GM23248 (cell line): ENCODE measurements at places on chromosomes 5 and 9. TPM values are rescaled to one million over a fixed set of nuclear protein-coding genes. Genes with fewer than 3 reads are reported as not detected.

DNA sequence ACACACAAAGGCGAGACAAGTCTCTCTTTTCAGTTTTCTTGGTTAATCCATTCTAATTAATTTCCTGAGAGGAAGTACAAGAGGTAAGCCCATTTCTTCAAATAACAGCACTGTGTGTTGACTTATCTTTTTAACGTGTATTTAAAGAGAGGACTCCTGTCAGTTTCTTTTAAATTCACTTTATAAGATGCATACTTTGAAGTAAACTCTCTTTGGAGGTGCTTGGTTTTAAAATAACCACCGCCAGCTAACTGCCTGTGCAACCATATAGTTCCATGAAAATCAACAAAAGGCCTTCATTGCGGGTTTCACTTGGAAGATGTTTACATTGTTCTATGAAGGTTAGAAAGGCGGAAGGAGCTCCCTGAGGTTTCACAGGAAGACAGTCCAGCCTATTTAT, 13.1 kb upstream of the SERINC5 start:
- DNase-seq = no peak

GRCh38 chr5:6260846-6261245, 117.5 kb downstream of the MED10 start:
- no peak for DNase-seq

DNA sequence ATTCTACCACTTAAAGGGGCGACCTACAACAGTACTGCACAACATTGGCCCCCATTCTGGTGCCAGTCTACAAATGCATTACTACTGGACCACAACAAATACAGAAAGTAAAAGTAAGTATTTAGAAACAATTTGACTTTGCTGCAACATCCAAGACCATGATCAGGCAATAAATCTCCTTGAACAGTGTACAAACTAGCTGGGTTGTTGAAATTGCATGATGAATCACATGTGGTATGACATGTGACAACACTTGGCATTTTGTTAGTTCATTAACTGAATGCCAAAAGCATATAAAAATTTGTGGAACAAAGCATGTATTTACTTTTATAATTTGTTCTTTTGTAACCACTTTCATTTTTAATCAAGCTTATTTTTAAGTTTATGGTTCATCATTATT, 270.5 kb downstream of the NFIB start:
- DNase-seq = no peak

GRCh38 chr5:13246053-13246452, 698.4 kb downstream of the DNAH5 start:
- DNase-seq = no peak

DNA sequence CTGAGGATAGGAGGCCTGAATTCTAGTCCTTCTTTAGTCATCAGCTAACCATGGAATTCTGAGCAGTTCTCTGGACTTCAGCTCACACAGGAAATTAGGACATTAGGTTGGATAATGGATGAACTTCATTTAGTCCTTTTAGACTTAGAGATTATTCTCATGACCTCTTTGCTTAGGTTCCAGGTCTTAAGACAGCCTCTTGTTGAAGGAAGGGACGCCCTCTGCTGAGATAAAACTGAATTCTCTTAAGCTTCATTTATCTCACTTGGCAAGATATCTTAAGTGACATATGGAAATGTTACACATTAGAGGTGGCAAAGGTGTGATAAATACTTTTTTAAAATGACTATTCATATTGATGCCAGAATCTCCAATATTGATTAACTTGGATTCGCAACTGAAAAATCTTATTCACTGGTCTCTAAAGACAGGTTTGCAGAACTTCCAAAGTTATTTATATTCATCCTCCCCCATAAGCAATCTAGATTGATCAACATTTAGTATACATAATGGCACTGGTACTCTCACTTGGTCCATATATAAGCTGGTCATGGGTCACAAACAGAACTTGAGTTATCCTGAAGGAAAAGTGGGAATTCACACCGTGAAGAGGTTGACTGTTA, 16.9 kb upstream of the ZNF366 start:
- peak; percentile 86 for DNase-seq

DNA sequence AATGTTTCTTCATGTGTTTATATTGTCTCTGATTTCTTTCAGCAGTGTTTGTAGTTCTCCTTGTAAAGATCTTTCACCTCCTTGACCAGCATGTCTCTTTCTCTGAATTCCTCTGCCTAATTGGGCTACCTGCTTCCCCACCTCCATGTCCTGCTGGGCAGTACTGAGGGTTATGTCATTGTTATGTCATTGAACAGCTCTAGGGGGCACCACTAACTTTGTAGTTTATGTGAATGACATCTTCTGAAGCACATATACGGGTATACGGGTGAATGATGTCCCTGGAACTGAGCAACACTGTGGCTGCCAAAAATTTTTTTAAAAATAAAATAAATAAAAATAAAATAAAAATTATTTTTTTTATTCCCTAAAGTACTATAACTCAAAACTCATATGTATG, 16.9 kb upstream of the SNCAIP start:
- peak; percentile 16 for DNase-seq

DNA sequence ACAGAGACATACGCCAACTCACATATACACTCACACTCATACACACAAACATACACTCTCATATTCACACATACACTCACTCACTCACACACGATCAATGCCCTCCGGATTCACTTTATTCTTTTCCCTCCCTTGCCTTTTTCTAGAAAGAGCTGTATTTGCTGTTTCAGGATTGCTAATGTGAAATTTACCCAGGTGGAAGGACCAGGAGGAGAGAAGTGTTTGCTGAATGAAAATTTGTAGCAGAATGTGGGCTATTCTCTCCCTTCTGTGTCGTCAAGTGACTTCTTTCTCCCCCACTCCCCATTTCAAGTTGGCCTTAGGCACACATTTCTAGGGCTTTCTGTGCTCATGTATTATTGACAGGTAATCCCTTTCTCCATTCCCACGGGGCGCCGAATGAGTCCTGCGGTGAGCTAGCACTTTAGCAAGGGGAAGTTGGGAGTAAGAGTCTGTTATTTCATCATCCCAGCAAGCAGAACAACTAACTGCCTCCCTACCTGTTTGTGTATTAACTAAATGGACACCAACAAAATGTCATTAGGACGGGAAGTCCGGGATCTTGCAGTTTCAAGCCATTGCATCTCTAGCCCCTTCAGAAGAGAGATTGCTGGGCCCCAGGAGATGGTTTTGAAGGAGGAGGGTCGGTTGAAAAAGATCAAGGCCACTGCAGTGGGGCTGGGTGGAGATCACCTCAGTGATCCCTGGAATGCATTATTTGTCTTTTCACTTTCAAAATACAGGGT, 97.1 kb upstream of the TAF11L2 start:
- no peak for DNase-seq

DNA sequence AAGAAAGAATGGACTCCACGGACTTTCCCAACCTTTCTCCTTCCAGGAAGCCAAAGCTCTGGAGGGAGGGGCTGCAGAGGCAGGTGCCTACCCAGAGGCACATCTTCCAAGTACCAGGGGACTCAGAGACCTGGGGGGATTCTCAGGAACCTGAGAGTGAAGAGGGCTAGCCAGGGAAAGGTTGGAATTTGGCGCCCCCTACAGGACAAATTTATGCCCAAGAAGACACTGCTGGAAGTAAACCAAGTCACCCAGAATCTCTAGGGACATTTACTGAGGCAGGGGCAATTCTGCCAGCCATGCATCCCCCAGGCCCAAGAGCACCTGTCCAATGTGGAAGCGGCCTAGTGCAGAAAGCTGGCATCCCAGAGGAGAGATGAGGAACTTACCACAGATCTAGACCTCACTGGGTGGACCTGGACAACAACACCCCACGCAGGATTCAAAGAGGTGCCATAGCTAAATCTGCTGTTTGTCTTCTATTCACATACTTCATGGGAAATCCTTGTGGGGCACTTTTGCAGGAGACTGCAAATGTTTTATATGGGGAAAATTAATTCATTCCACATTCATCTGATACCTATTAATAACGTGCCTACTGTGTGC, 25.9 kb upstream of the IDNK start:
- DNase-seq = peak; percentile 38

- peak; percentile 91 for DNase-seq
Measured at GRCh38 chr9:110583237-110583636, 3.7 kb upstream of the SVEP1 start.

- DNase-seq = peak; percentile 69
Measured at GRCh38 chr9:118170032-118170955, 466.1 kb downstream of the TLR4 start.

The SLC6A7 gene
- not detected in 2 replicates for total RNA-seq

The C7 gene
- not detected in 2 replicates for total RNA-seq

The ZNF879 gene
- total RNA-seq = 1.8 and 5.4 TPM in 2 replicates
